Activated CD4-positive, CD25-positive, alpha-beta regulatory T cell (primary cell): ENCODE measurements at places on chromosomes 1 and 21.

DNA sequence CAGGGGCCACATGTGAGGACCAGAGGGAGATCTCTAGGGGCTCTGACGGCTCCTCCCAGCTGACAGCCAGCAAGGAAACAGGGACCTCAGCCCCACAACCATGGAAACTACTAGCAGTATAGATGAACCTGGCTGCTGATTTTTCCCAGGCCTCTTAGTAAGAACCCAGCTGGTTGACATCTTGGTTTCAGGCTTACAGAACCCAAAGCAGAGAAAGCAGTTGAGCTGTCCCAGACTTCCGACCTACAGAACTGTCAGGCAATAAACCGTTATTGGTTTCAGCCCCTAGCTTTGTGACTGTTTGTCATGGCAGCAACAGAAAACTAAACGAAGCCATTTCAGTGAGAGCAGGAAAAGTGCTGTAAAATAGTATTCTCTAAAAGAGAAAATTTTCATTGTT is 36.4 kb downstream of the ETS2 start:
- DNase-seq, result no peak

DNA sequence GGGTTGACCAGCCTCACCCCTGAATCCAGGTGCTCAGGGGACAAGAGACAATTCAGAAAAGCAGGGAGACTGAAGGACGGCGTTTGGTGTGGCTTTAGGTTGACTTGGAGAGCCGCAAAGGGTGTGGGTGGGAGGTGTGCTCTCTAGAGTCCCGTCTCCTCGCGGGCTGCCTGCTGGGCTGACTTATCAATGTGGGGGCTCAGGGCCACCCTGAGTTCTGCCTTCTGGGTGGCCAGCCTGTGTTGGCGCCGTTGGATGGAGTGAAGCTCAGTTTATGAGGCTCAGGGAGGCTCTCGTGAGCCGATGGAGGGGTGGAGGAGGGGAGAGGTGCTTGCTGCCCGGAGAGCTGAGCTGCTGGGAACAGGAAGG is 13.0 kb downstream of the GPR137B start:
- no peak for DNase-seq

DNA sequence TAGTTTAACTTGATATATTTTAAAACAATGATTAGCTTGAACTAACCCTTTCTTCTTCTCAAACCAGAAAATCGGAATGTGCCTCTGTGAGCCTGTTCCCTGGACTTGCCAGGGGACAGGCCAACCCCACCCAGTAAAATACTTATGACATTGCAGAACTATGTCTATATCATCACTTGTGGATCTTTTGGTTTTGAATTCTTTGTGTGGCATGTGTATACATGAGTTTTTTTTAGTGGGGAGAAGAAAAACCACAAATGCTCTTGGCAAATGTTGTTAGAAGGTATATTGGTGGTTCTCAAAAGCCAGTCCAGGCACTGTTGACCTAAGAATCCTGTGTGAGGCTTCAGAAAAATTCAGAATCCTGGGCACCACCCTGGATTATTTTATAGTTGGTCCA is 347.4 kb downstream of the SIPA1L2 start:
- DNase-seq, result no peak

- no peak for DNase-seq
Measured at GRCh38 chr1:226684026-226684425, 55.1 kb downstream of the ITPKB start.

DNA sequence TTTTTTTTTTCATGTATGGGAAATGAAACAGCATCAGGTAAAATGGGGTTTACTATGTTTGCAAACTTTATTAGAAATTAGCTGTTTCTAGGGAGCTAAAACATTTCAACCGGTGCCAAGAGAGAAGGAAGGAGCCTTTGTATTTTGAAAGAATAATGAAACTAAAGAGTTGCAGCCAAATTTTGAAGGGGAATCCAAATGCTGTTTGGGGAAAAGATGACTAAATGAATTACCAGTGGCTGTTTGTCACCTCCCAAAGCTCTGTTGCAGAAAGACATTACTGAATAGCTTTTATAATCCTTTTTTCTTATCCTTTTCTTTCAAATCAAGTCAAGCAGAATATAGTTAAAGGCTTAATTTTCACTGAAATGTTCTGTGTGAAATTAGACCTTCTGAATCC is 591.3 kb upstream of the ADGRL2 start:
- no peak for DNase-seq

- DNase-seq, result no peak
Measured at GRCh38 chr21:34761758-34762330, 93.0 kb downstream of the CLIC6 start.

DNA sequence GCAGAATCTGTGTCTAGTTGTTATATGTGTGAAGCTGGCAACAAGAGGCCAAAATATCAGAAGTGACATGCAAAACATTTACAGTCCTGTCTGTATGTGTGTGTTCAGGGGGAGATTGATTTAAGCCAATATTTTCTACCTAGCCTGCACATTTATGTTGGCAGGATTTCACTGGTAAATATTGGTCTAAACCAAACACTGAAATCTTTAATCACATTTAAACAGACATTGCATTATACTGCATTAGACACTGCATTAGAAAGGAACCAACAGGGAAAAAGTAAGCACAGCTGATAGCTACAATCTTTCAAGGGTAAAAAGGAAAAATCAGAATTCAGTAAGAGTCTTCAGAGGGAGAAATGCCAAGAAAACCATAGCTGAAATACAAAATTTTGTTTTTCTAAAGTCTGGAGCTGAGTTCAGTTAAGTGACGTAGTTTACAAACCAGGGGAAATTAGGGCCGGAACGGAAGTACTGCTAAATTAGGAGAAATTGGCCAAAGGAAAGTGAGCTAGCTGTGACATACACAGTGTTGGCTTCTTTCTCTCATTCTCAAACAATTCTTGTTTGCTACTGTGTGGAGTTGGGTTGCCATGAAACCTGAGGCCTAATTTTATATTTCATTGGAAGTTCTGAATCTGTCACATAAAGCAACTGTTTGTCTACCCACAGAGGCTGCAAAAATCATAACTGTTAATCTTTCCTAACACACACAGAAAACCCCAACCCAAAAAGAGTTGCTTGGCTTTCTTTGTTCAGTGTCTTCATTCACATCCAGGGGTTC is 217.3 kb upstream of the SGIP1 start:
- DNase-seq, result no peak
